ENCODE measurements at places on chromosomes 1 and 21.

GRCh38 chr1:91578320-91579109, 77.9 kb downstream of the CDC7 start:
- DNase-seq: no peak

- no peak for DNase-seq
Measured at GRCh38 chr1:90580176-90580575, 136.9 kb downstream of the BARHL2 start.

GRCh38 chr1:167297222-167298214, 76.8 kb downstream of the POU2F1 start:
- DNase-seq: no peak

- no peak for DNase-seq
Measured at GRCh38 chr1:247212627-247213617, 41.1 kb upstream of the ZNF124 start.

DNA sequence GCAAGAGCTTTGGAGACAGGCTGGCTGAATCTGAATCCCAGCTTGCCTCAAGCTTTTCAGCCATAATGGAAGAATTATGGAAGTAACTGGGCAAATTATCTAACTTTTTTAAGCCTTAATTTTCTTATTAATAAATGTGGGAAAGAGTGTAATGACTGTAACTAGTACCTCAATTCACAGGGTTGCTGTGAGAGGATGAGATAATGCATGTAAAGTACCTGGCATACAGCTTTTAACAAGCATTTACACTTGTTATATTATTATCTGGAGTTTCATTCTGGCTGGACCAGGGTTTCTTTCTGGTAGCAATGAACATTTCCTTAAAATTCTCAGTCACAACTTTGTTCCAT, 15.9 kb upstream of the TNFSF4 start:
- no peak for DNase-seq

DNA sequence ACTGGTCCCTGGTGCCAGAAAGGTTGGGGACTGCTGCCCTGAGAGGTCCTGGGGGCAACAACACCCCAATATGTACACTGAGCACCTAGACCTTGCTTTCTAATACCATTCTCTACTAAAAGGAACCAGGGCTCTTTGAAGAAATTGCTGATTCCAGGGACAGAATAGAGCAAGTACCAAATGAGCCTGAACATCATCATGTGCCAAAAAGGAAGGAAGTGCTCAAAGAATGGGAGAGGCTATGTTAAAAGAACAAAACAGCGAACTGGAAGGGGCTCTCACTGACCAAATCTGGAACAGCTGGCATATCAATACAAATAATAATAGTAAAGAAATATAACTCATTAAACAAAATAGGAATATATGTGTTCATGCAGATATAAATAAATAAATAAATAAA, 50.8 kb downstream of the PIK3R3 start:
- DNase-seq: no peak

DNA sequence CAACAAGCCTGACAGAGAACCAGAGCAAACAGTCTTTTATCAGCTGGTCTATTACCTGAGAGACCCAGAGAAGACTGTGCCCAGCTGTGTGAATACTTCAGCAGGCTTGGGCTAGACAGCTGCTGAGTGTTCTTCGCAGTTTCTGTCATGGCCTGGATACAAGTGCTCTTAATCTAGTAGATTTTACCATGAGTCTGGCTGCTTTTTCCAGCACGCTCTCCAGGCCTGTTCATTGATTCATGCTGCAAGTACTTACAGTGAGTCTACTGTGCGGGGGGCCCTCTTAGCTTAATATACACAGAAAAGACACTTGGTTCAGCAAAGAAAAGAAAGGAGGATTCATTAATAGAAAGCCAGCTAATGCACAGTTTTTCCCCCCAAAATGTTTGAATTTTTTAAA, 48.5 kb downstream of the RGS7 start:
- DNase-seq: no peak

Measured in KG1 (cell line).